ENCODE measurements at places on chromosomes 2 and 18.

GRCh38 chr2:119221609-119222008, 2.0 kb upstream of the STEAP3 start:
- no peak for DNase-seq

DNA sequence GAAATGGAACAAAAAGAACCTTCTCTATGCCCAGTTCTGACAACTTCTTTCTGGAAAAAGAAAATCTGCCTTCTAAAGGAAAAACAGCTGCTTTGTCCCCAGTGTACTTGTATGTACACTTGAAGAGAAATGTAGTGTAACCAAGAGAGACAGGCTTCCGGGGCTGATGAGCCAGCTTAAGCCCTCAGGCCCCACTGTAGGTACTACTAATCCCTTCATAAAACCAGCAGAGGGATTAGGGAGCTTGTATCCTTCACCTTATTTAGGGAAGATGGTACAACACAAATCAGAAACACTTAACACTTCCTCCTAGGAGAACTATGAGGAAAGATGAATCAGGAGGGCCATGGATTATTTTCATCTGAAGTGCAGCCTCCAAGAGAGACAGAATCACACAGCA, 18.8 kb upstream of the SUCLG1 start:
- no peak for DNase-seq

DNA sequence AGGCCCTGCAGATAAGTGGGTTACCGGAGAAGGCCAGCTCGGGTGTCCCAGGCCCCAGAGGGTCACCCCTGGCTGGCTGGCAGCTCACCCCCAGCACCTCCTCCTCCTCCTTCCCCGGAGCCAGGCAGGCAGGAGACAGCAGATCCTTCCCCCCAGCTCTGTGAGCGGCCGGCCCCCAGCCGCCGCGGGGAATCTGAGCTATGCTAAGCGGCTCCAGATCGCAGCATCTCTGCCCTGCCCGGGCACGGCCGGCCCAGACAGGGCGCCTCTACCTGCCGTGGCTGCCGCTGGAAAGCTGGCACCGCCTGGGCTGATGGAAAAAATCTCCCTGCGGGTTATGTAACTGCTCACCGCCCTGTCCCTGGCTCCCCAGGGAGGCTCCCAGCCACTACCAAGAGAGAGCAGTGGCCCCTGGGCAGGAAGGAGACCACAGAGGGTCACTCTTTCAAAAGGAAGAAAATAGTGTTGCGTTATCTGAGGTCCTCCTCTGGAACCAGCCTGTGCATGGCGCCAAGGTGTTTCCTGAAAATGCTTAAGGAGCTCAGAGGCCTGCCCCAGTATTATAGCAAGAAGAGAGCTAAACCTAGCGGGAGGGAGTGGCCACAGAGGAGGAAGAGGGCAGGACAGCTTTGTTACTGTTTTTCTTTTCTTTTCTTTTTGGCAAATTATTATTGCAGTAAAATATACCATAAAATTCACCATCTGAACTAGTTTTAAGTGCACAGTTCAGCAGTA, 179.0 kb downstream of the SMAD7 start:
- DNase-seq, result no peak

DNA sequence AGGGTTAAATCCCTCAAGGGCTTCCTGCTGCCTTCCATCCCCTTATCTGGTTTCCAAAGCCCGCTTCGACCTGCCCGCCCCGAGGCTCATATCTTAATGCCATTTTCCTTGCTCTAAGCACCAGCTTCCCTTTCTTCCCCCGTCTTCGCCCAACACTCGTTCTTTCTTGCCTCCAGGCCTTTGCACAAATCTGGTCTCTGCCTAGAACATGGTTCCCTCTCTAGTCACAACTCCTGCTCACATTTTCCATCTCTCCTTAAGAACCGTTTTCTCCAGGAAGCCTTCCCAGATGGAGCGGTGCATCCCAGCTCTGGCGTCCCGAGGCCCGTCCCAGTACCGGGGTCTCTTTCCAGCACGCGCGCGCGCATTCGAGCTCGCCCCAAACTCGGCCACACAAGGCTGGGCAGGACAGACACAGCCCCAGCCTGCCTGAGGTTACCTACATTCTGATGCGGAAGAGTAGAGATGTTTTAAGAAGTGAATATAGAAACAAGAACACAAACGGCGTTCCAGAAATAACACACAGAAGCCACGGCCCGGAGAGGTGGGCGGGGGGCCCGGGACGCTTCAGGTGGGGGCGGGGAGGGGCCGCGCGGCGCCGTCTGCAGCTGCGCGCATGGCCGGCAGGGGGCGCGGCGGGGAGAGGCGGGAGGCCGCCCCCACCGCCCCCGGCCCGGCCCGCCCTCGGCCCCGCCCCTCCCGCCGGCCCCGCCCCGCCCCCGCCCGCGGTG, at the start of gene DGKD:
Gene DGKD (plus strand): TSS at position 726 of the 731 bp plus-strand sequence. CDS start 25 bp downstream, outside the sequence.
- peak; percentile 44 for DNase-seq
